ENCODE measurements at places on chromosomes 5 and 9.

DNA sequence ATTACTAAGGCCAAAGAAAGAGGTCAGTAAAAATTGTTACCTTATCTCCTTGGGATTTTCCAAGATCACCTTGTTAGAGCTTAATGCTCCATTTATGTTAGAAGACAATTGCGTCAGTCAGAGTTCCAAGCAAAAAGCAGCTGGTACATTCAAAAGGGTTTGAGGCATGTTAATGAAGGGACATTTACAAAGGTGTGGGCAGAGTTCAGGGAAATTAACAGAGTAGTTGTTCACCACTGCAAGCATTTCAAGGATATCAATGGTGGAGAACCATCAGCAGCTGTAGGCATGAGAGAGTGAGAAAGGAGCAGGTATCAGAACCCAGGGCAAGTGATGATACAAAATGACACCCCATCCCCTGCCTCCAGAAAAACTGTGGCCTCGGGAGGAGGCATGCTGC lies 17.0 kb upstream of the SMARCA2 start:
- no peak for DNase-seq

DNA sequence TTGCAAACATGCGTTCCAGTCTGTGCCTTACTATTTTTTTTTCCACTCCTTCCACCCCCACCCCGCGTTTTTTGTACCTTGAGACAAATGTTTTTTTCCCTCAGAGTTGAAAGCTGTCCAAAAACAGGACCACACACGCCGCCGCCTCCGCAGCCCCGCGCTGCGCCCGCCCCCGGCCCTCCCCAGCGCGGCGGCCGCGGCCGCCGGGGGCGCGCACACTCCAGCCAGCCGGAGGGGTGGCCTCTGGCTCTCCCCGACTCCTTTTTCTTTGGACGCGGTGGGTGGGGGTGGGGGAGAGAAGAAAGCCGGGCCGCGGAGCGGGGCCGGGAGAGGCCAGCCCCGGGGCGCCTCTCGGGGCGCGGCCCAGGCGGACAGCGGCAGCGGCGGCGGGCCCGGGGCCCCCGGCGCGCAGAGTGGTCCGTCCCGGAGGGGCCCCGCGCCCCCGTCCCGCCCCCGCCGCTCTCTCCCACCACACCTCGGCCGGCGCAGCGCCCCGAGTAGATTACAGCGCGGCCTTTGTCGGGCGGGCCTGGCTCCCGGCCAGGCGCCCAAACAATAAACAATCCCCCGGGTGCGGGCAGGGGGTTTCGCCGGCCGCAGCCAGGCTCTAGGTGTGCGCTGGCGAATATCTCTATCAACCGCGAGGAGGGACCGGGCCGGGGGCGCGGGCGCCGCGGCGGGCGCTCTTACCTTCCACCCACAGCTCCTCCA lies 10.9 kb downstream of the PTCH1 start:
- DNase-seq = no peak

DNA sequence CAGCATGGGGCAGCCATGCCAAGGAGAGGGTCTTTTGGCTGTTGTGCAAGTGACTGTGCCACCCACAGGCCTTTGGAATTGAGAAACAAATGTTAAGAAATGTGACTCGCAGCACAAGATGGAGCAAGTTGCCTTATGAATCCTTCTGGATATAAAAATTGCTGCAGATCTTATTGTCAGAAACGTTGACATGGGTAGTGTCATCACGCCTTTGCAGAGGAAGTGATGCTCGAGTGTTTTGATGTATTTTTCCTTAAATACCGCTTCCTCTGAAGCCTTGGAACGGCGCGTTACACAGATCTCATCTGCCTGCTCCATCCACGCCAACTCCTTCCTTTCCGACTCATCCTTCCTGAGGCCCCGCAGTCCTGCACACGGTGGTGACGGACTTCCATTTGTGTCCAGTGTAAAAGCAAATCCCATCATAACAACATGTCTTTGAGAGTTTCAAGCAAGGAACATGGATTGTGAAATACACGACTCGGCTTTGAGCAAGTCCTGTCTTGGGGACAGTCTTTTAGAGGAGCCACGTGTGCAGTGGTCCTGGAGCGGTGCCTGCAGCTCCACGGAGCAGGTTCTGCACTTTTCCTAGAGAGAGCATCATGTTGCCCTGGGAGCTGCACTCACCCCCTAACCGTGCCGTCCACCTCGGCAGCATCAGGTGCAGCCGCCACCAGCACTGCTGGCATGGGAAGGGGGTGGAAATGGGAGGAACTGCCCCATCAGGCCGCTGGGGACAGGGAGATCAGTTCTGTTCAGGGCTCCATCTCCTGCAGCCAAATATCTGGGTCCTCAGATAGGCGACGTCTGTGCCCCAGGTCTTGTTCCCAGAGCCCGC lies 15.1 kb downstream of the ROPN1L start:
- peak; percentile 83 for DNase-seq

DNA sequence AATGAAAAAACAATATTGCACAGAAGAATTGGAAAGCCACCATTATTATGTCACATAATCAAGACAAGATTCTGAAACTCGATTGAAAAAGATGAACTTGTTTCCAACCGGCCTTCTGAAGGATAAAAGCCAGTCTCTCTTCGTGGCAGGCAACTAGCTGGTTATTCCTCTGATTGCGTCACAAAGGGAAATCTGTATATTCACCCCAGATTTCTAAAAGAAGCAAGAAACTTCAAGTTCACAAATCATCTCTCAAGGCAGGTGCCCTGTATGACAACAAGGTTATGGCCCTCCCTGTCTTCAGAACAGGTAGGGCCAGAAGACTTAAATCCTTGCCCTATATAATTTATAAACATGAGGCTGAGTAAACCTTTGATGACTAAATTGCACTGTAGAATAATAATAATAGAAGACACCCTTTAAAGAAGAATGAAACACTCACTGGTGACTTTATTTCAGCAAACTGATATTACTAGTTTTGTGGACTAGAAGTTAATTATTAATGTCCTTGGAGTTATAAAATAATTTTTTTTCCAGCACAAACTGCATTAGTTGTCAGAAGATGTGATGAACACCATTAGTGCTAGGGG lies 2.9 kb upstream of the KLF4 start:
- DNase-seq = no peak

- DNase-seq = no peak
Observed at GRCh38 chr9:2634818-2635217, 13.2 kb downstream of the VLDLR start.

- DNase-seq = no peak
Observed at GRCh38 chr9:15069106-15069505, 158.9 kb upstream of the FREM1 start.

DNA sequence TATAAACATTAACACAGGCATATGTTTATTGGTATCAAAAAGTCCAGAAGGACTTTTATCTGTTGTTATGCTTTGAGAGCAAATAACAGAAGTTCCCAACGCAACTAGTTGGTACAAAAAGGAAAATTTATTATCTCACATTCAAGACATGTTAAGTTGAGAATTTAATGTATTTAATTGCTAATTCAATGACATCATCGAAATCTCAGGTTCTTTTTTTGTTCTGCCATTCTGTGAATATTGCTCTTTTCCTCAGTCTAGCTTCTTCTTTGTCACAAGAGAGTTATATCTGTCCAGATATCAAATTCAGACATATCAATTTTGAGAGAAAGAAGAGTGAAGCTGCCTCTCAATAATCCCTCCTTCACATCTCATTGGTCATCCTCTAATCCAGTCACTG lies 307.6 kb upstream of the PCSK5 start:
- DNase-seq = no peak

DNA sequence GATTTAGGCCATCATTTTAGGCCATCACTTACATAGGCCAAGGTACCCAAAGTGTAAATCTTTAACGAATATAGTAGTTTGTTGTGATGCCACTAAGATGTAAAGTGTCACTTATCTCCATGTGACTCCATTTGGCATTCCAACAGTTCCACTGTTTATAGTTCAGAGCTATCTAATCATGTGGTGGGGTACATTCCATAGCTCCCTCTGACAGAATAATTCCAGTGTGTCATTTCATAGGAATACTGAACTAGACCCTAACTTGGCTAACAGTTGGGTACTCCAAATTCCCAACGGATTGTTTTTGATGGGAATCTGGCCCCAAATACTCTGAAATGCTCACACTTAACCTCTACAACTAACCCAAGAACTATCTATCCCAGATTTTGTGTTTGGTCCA lies 76.7 kb upstream of the FST start:
- no peak for DNase-seq

GRCh38 chr5:177403102-177403791 lies 2.8 kb upstream of the PFN3 start:
- no peak for DNase-seq

- no peak for DNase-seq
Observed at GRCh38 chr5:172642051-172642409, 967 bp downstream of the NEURL1B start.

GRCh38 chr9:34566972-34567371 lies 22.6 kb downstream of the CNTFR start:
- no peak for DNase-seq

GRCh38 chr5:175701797-175702196 lies 43.9 kb downstream of the HRH2 start:
- no peak for DNase-seq

DNA sequence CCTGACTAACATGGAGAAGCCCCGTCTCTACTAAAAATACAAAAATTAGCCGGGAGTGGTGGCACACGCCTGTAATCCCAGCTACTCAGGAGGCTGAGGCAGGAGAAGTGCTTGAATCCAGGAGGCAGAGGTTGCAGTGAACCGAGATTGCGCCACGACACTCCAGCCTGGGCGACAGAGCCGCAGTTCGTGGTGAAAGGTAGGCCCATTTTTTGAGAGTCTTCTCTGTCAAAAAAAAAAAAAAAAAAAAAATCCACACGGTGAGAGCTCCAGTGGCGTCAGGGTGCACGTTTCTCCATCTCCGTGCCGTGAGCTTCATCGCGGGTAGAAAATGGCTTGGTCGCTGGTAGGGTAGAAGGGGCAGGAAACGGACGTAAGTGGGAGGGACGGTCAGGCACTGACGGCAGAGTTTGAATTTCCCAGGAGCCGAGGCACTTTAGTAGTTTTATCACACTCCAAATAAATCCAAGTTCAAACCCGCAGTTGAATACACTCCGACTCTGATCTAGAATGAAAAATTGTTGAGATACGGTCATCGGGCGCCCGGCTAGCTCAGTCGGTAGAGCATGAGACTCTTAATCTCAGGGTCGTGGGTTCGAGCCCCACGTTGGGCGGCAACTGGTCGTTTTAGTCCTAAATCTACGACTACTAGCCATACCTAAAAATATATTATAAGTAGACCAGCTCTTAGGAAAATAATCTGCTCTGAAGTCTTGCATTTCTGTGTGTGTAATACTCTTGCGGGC lies 2.4 kb upstream of the TRIM7 start:
- DNase-seq = peak; percentile 80

DNA sequence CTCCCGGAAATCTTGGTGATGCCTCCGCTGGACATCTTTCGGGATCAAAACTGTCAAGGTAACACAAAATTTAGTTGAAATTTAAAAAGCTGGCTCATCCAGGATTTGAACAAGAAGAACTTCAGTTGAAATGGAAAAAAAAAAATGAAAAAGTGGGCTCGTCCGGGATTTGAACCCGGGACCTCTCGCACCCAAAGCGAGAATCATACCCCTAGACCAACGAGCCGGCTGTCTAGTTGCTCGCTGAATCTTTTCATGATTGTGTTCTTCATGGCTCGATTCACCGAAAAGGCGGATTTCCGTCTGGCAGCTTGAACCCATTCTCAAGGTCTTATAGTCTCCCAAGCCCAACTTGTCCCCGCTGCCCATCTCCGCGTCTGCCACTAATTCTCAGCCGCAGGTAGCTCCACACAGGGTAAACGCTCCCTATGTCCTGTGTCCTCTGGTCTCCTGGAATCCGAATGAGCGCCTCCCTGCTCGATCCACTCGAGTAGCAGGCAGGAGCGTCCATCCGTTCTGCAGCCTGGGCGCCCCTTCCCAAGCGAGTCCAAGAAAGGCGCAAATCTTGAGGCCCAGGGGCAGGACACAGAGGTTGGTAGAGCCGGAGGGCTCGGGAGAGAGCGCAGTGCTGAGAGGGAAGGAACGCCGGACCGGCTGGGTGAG lies 16.2 kb downstream of the TRIM7 start:
- peak; percentile 85 for DNase-seq

DNA sequence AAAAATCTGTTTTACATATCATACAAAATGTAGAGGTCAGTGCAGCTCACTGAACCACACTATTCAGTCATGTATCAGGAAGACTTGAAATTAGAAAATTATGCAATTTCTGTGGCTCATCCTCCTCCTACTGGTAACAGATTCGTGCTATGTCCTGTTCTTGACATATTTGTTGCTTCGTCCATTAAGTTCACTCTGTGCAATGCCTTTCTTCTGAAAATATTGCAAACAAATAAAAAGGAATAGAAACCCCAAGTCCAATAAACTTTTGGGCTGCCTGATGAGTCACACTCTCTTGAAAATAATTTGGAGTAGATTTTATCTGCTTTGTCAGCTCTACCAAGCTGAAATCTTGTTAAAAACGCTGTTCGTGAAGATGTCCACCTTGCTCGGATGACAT lies 391.2 kb downstream of the RAB3C start:
- DNase-seq = peak; percentile 13

DNA sequence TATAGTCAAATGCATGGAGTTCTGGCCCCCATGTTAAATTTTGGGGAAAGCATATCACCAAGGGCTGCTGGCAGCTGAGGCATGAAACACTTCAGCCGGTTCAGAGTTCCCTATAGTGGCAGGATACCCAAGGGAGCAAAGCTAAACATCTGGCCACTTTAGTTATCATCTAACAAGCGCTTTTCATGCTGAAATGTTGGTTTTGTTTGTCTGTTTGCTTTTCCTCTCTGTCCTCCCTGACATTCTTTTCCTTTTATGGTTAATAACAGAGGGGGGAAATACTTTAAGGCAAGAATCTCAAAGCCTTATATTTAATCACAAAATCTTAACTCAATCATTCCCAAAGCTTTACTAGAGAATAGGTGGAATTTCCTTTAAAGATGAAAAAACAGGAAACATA lies 11.9 kb downstream of the APBA1 start:
- no peak for DNase-seq

GRCh38 chr9:86733929-86734328 lies 213.4 kb downstream of the GAS1 start:
- no peak for DNase-seq

DNA sequence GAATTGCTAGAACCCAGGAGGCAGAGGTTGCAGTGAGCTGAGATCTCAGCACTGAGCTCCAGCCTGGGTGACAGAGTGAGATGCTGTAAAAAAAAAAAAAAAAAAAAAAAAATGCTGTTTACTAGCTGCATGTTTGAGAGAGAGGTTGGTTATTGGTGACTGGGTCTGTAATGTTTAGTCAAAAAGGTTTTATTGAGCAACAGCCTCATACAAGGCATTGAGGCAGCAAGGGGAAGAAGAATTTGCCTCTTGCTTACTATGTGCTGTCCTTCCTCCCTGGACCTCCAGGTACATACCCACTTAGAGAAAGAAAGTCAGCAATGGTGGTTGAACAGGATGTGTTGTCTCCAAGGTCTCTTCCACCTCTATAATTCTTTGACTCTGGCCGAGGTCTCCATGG lies 140.7 kb upstream of the SPRY4 start:
- DNase-seq = no peak

GRCh38 chr9:135887021-135887507 lies 20.3 kb downstream of the CAMSAP1 start:
- DNase-seq = peak; percentile 52

- no peak for DNase-seq
Observed at GRCh38 chr5:72012906-72013305, 94.4 kb upstream of the MAP1B start.

Measured in inflammatory macrophage (primary cell).